ENCODE measurements at places on chromosomes 1 and 21. TPM values are rescaled to one million over a fixed set of nuclear protein-coding genes. Genes with fewer than 3 reads are reported as not detected.

The SEC16B gene
- 1.3 TPM for total RNA-seq

The DMRTA2 gene
- total RNA-seq, result 0.10 TPM

The BMP8B gene
- 5.2 TPM for total RNA-seq

The OR2M3 gene
- total RNA-seq, result not detected

The UBE2U gene
- total RNA-seq, result not detected

The EPS8L3 gene
- total RNA-seq, result 0.59 TPM

The MDM4 gene
- total RNA-seq, result 4.1 TPM

The NR1I3 gene
- total RNA-seq, result not detected

The MEAF6 gene
- total RNA-seq, result 57.9 TPM

The CRABP2 gene
- 10.2 TPM for total RNA-seq

The CLCA4 gene
- not detected for total RNA-seq

The TSPAN1 gene
- 3.0 TPM for total RNA-seq

The PCP4 gene
- not detected for total RNA-seq

The SPRR4 gene
- total RNA-seq, result not detected

The MEGF6 gene
- total RNA-seq, result 6.3 TPM

The ERRFI1 gene
- 260 TPM for total RNA-seq

The TRNAU1AP gene
- 24.2 TPM for total RNA-seq

Data from A549 treated with AZD2906 at 1 μM for 4 hours (cell line).